ENCODE measurements at places on chromosomes 6 and 20.

- no peak for DNase-seq
These were observed 193.6 kb downstream of the NFATC2 start for GRCh38 chr20:51348876-51349275.

DNA sequence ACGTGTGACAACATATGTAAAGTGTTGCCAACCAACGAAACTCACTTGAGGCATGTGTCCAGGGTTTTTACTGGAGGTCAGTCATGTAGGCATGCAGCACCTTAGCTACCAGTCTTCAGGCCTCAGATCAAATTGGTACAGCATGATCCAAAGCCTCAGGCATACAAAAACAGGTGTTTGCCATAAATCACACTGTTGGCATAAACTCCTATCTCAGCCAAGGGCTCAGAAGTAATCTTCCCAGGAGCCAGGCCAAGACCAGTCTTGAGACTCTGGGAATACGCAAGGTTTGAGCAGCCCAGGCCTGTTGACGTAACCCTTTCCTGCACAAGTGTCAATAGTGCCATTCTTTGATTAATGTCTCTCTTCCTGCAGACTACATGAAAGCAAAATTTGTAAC is 163.5 kb downstream of the PRL start:
- DNase-seq = no peak

DNA sequence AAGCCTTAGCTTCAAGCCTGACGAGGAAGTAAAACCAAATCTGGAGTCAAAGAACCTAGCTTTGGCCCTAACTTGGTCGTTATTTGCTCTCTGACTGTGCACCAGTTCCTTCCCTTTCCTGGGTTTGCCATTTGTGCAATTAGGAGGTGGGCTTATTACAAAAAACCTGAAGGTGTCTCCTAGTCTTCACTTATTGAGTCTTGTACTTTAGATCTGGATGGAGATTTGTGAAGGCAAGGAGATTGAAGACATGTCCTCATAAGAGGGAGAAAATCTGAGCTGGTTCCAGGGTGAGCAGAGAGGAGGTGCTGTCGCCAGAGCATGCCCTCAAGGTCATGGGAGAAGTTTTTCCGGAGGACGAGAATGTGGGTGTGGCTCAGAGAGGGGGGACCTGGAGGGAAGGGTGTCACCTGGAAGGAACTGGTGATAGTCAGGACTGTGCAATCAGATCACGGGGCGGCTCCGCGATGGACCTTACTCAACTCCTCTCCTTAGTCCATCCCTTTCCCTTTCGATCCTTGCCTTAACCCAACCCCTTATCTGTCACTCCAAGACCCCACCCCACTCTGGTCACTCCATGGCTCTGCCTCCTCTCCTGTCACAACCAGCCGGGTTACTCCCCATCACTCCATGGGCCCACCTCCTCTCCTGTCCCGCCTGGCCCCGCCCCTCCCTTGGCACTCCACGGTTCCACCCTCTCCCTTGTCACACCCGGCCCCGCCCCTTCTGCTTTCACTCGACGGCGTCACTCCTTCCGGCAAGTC is 588 bp upstream of the ACSS2 start:
- DNase-seq = peak; percentile 97

GRCh38 chr20:63973636-63974401 is 4.1 kb upstream of the ZNF512B start:
- DNase-seq = peak; percentile 76

DNA sequence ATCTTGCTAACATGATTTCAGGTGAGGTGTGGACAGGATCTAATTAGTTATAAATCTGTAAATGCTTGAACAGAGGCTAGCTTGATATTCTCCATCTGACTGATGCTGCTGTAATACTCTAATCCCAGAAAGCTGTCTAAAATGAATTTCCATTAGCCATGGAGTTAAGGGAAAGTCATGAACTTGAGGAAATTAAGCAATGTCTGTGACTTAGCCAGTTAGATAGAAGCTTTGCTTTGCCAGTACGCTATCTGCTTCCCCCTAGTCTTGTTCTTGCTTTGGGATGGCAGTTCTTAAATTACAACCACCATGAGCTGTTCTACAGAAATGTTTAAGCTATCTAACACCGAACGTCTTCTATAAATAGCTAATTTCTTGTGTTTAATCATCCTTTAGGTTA is 195.7 kb downstream of the PRL start:
- peak; percentile 9 for DNase-seq

DNA sequence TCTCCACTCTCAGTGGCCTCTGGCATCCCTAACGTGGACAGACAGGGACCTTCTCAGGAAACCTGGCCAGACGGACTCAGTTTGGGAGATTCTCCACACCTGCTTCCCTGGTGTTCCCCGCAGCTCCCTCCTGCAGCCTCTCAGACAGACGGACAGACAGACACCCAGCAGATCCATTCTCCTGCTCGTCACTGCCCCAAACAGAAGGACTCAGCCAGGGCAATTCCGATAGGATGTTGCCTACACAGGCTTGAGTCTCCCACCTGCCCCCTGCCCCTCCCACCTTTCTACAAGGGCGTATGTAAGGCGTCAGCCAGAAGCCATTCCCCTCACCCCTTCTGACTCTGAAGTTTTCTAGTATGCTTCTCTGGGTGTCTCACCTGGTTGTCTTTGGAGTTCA is 428 bp downstream of the CCM2L start:
- no peak for DNase-seq

DNA sequence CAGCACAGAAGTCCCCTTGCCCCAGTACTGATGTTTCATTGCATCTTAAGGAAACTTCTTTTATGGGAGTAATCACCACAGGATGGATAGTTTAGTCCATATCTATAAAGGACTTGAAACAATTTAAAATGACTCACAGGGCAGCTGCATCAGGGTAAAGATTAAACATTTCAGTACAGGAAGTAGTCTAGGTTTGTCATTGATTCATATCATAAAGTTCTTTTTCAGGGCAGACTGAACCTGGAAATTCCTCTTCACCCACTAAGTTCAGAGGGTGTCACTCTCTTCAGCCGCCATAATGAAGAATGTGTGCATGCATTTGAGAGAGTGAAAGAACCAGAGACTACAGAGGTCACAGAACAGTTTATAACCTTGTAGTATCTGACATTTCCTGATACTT is 296.3 kb upstream of the JAG1 start:
- peak; percentile 33 for DNase-seq

DNA sequence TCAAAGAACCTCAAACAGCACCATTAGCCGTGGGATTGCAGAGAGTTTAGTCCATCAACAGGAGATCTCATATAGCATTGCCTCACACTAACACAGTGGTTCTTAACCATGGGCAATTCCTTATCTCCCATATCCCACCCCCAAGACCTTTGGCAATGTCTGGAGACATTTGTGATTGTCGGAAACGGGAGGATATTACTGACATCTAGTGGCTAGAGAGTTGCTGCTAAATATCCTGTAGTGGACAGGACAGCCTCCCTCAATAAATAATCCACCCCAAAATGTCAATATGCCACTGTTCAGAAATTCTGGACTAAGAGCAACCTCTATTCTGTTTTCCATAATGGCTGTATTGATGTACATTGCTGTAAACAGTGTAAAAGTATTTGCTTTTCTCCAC is 210.1 kb upstream of the CCN2 start:
- peak; percentile 70 for DNase-seq

DNA sequence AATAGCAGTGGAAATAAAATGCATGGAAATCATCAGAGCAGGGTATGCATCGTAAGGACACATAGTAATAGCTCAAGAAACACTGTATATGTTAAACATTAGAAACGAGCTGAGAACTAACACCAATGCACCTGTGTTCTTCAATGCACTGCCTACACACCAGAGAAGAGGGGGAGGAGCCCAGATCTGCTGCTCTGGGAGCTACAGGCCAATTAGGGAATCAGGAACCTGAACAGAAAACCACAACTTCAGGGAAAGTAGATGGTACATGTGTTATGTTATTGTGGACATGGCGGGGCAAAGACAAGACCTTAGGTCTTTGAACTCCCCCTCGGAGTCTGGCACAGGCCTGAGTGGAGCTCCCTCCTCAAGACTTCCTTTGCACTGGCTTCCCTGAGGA is 39.7 kb downstream of the RIPOR3 start:
- DNase-seq = no peak

DNA sequence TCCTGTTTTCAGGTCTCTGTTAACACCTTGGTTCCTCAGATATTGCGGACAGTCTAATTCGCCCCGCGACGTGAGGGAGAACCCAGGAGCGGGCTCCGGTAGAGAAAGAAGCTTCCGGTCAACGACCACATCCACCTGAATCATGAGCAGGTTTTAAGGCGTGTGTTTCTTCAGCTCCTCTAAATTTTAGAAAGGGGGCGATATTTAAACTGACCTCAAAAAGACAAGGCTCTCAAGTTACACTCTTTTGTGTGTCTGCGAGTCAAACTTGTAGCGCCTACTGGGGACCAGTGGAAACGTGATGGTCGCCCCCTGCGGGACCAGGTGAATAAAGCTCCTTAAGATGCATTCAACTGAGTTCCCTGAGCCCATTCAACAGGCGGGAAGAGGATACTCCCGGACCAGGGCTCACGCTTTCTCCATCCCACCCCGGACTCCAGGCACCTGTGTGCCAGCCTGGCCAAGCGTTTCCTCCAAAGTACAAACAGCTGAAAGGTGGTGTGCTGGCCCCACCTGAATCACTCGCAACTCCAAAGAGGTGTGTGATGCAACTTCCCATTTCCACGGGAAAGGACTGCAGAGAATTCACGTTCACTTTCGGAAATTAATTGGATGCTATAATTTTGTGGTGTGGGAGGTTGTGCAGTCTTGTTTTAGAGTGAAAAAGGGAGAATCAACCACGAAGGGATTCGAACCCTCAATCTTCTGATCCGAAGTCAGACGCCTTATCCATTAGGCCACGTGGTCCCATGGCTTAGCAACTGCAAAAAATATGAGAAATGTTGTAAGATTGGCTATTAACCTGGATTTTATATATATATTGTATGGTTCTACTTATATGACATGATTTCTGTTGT is 17.0 kb downstream of the GPX5 start:
- DNase-seq = peak; percentile 92

- no peak for DNase-seq
These were observed 740.9 kb downstream of the FRK start for GRCh38 chr6:115319823-115320222.

DNA sequence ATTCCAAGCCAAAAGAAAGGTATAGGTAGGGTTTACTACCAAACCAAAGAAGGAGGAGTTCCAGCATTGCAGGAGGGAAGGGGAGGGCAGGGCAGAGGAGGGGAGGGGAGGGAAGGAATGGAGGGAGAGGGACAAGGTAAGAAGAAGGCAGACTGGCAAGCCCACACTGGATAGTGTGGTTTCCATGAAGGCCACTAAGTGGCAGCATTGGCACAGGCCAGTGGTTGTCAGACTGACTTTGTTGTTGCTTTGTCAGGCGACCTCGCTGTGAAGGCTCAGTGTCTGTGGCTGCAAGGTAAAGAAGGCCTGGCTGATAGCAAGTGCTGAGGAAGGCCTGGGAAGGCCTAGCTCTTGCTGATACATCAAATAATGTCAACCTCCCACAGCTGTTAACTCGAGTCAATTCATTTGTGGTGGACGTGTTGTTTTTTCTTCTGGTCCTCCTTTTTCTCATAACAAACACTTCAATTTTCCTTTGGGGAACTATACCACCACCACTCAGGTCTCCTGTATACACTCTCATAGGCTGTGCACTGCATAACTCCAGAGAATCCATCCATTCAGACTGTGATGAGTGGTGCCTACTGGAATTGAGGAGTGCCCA is 7.7 kb upstream of the ZNF334 start:
- DNase-seq = peak; percentile 30

DNA sequence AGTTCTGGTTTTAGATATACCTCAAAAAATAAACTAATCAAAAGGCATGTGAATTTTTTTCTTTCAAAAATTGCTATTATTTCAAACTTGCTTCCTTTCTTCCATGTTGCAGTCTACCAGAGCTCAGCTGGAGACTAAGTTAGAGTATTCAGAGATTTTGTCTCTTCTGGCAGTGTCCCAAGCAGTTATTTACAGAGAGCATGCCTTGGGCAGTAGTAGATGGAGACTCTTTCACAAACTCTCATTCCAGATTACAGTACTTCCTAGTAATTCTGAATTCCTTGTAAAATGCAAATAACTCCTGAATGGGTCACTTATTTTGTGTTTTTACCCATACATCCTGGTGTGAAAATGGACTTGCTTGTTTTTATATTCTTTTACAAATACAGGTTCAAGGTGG is 703.4 kb downstream of the EPHA7 start:
- DNase-seq = peak; percentile 12

DNA sequence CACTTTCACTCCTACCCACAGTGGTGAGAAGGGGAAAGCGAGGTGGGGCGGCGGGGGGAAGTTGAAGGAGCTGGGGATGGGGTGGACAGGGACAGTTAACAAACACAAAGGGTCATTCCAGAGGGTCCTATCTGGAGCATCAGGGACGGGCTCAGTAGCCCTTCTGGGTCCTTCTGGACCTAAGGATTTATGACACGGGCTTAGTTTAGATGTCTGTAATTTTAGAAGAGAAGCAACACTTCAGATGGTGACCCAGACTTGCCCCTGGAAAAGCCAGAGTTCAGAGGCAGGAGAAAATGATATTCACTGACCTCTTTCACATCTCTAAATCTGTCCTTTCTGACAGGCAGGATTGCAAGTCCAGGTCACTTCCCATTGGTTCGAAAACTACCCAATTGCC is 36.3 kb downstream of the PDE10A start:
- DNase-seq = no peak

- no peak for DNase-seq
These were observed 59.2 kb upstream of the DUSP22 start for GRCh38 chr6:232982-233640.

DNA sequence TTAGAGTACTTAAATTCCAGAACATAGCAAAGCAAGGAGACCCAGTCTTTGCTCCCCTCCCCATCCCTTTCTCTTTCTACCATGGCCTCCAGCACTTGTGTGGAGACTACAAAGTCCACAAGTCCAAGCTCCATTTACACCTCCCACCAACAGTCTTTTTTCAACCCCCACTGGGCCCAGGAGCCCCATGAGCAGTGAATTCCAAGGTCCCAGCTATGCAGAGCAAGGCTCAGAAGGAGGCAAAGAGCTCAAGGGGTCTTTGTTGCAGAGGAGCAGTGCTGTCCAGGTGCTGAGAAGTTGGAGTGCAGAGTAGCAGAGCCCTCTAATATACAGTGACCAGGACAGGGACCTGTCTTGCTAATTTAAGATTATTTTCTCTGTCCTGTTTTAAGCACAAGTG is 9.0 kb downstream of the PAK5 start:
- DNase-seq = no peak

GRCh38 chr20:40650707-40651106 is 38.3 kb downstream of the MAFB start:
- no peak for DNase-seq

GRCh38 chr6:26408828-26409730 is 7.0 kb downstream of the BTN3A1 start:
- no peak for DNase-seq

DNA sequence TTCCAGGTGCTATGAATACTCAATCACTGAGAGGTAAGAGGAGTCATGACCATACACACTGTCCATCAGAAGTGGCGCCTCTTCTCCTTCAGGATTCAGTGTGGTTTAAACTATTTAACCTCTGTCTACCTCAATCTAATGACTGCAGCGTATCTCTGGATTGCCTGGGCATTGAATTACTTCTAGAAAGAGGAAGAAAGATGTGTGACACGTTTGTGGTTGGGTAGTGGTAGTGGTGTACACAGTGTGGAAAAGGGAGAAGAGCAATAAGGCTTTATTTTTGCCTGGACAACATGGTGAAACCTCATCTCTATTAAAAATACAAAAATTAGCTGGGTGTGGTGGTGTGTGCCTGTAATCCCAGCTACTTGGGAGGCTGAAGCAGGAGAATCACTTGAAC is 38.0 kb upstream of the ECHDC1 start:
- DNase-seq = no peak

GRCh38 chr20:440636-441035 is 21.7 kb downstream of the TBC1D20 start:
- DNase-seq = no peak

GRCh38 chr6:108589244-108589791 is 28.6 kb downstream of the FOXO3 start:
- peak; percentile 31 for DNase-seq

GRCh38 chr20:2297357-2297728 is 1.5 kb downstream of the TGM3 start:
- DNase-seq = no peak

Measured in fibroblast of skin of abdomen (primary cell).